Left kidney (tissue), 8 donors: ENCODE measurements at places on chromosomes 11 and 22.

GRCh38 chr11:63681321-63682065 is at the start of gene RTN3:
Gene RTN3, plus strand, starts transcription at chr11:63681500. Its CDS starts 137 bp downstream, at chr11:63681637.
- DNase-seq: peak; percentile 96

DNA sequence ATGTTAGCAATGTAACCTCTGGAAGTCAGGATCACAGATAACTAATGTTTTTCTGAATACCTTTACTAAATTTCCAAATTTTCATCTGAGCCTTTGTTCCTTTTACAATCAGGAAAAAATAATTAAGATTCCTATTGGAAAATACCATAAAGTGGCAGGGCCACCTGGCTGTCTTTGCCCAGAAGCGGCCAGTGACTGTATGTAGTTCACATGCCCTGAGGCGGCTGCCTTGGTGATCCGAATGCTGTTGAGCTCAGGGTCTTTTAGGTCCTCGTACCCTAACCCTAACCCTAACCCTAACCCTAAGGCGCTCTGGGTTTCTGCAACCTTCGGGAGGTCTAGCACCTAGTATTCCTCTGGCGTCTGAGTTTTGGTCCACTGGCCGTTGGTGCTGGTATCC is 8.5 kb upstream of the ARFGAP3 start:
- DNase-seq: no peak

DNA sequence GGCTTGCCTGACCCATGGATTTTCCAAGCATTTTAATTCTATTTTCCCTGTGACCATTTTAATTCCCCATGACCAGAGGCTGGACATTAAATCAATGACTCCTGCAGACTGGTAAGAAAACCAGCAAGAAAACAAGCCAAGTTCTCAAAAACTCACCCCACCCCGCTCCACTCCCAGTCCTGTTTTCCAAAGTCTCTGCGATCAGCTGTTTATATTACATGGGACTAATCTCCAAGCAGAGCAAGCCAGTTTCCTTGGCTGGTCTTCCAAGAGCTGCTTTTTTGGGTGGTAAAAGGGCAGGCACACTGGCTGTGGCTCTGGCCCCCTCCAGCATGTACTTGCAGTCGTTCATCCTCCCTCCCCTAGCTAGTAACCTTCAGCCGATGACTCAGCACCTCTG is 97.9 kb downstream of the RRAS2 start:
- DNase-seq: no peak

DNA sequence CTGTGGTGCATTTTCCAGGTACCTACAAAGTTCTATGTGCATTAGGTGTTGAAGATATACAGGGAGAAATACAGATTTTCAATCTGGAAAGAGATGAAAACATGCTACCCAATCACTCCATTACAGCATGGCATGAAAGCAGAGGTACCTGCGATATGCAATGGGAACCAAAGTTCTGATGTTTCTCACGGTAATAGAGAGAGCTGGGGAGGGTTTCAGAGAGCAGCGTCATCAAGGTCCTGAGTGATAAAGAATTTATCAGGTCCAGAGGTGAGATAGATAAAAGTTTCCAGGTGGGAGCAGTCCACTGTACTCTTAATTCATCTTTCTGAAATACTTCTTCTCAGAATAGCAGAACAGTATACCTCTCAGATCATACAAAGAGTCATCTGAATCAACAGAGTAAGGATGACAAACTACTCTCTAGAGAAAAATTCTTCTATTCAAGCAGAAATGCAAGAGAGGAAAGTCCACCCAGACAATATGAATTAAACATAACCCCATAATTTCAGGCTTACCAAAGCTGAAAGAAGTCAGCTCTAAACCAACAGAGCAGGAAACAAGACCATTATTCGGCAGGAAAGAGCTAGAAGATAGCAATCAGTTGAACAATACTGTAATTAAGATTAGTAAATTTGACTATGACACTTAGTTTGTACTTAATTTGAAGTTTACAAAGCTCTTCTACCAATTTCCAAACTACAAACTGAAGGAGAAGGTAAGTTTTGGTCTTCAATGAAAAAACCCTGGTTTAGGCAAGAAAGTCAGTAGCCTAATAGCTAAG is 12.8 kb downstream of the CTSC start:
- no peak for DNase-seq

- DNase-seq: no peak
Observed at GRCh38 chr22:50606946-50607658, 6.5 kb downstream of the MAPK8IP2 start.

DNA sequence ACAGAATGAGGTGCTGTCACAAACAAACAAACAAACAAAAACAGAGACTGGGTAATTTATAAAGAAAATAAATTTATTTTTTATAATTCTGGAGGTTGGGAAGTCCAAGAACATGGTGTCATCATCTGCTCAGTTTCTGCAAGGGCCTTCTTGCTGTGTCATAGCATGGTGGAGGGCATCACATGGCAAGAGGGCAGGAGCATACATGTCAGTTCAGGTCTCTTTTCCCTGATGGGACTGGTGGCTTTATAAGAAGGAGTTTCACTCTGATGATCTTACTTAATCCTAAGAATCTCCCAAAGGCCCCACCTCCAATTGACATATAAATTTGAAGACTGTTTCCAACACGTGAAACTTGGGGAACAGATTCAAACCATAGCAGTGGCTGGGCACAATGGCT is 135.7 kb downstream of the NECTIN1 start:
- no peak for DNase-seq

- no peak for DNase-seq
Observed at GRCh38 chr11:7437696-7438095, 47.6 kb upstream of the OLFML1 start.

DNA sequence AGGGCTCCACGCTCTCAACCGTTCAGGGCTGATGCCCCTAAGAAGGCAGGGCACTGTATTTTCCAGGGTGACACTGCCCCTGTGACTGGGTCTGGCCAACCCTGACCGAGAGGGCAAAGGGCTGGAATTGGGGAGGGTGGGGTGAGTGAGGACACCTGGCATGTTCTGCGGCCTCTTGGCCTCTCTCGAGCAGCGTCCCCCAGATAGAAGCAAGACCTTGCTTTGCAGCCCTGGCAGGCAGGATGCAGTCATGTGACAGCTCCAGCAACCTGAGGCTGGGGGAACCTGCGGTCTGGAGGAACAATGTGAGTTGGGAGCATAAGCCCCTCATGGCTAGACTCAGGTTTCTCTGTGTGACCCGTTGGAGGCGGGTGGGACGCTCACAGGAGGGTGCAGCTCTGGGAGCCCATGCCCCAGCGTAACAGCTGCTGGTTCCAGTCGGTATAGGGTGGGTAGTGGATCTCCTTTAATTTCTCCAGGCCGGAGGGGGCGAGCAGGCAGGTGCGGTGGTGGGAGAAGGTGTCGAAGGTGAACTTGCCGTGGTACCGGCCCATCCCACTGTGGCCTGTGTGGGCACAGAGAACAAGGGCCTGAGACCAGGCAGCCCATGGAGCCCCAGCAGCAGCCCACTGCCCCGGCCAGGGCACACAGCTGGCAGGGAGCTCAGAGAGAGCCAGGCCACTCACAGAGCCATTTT is 11.4 kb downstream of the ALDH3B2 start:
- DNase-seq: no peak

GRCh38 chr22:40635940-40636379 is 559 bp downstream of the MRTFA start:
- no peak for DNase-seq

DNA sequence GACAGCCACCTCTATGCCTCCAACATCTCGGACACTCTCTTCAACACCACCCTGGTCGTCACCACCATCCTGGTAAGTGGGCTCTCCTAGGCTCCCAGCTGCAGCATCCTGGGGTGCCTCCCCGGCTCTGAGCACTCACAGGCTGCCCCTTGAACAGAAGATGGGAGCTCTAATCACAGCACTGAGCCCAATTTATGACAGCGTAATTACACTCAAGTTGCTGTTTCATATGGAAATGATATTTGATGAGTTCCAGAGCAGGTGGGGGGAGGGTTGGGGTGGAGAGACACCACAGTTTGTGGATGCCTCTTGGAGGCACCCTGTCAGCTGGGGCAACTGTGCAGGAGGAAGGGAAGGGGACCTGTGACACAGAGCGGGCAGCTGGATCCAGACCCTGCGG is 125.3 kb upstream of the TBCEL start:
- DNase-seq: no peak

- no peak for DNase-seq
Observed at GRCh38 chr11:118102721-118103261, 16.0 kb upstream of the SMIM35 start.

DNA sequence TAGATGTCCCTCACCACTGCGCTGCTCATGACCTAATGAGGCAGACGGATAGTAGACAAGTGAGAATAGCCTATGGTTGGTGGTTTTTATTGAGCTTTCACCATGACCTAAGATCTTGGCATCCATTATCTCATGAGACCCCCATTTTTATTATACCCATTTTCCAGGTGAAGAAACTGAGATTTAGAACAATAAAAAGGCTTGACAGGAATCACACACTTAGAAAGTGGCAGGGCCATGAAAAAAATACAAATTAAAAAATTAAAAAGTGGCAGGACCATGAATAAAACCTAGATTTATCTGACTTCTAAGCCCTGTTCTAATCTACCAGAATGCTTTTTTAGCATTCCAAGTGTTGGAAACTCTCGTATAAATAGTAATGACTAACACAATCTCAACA is 1.1 kb downstream of the LRRC55 start:
- DNase-seq: no peak

GRCh38 chr11:32706985-32707741 is 87.3 kb downstream of the CCDC73 start:
- no peak for DNase-seq

DNA sequence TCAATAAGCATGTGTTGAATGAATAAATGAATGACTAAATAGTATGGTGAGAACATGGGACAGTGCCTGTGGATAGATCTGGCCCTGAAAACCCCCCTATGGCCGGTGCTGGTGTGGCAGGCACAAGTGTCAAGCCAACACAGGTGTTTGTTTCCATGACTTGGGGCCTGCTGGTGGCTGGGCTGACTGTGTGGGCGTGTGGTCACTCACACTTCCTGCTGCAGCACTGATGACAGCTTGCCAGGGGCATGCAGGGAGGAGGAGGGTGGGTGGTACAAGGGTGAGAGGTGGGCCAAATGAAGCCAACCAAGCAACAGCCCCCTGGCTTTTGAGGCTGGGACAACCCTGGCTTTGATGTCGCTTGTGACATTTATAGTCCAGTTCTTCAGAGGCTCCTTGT is 30.3 kb upstream of the ABCC8 start:
- DNase-seq: no peak

GRCh38 chr11:3920148-3920852 is 64.8 kb downstream of the STIM1 start:
- no peak for DNase-seq

- no peak for DNase-seq
Observed at GRCh38 chr11:7612661-7613393, 60.5 kb downstream of the CYB5R2 start.

GRCh38 chr11:57497303-57498247 is 17.9 kb downstream of the SLC43A1 start:
- DNase-seq: no peak

- DNase-seq: no peak
Observed at GRCh38 chr11:115696563-115696962, 192.3 kb upstream of the CADM1 start.

DNA sequence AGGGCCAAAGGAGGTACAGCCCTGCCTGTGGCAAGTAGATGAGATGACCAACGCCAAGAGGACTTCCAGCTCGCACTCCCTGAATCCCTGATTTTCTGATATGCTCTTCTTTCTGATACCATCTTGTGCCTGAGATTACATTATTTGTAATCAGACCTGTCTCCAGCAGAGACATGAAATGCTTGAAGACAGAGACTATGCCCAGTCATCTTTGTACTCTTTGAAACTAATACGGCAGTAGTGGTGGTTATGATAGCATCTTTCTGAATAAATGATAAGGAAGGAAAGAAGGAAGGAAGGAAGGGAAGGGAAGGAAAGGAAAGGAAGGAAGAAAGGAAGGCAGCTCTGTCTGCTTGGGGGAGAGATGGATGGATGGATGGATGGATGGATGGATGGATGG is 27.8 kb downstream of the IL10RA start:
- DNase-seq: no peak

DNA sequence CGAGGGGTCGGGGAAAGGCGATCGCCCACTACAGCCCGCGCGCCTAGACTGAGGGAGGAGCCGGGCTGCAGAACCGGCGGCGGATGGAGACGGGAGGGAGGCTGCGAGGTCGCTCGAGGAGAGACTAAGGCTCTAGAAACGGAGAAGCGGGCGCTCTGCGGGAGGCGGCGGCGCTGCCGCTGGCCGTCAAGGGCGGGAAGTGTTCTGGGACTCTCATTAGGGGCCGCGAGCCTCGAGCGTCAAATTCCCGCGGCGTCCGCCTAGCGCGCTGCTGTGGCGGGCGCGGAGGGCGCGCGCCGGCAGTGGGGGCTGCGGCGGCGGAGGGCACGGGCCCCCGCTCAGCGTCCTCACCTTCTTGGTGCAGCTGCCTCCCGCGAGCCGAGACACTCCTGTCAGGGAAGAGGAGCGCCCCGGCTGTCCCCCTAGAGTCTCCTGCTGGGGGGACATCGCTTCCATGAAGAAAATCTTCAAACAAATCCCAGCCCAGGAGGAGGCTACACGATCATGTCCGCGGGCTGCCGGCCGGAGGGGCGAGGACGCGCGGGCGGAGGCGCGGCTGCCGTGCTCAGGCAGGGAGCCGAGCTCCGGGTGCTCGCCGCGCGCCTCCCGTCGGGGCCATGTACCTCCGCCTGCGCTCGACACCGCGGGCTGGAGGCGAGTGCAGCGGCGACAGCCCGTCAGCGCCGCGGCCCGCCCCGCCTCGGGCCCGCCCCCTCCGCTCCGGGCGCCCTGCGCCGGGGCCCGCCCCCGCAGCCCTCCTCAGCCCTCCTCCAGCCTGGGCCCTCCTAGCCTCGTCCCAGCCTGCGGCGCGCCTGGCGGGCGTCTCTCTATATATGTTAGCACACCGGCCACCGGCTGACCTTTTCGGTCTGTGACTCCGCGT is at the start of gene ARHGAP20:
Gene ARHGAP20, minus strand, starts transcription at position 662 of the 883 bp plus-strand sequence. Its CDS starts 206 bp downstream, at position 456.
- peak; percentile 52 for DNase-seq

DNA sequence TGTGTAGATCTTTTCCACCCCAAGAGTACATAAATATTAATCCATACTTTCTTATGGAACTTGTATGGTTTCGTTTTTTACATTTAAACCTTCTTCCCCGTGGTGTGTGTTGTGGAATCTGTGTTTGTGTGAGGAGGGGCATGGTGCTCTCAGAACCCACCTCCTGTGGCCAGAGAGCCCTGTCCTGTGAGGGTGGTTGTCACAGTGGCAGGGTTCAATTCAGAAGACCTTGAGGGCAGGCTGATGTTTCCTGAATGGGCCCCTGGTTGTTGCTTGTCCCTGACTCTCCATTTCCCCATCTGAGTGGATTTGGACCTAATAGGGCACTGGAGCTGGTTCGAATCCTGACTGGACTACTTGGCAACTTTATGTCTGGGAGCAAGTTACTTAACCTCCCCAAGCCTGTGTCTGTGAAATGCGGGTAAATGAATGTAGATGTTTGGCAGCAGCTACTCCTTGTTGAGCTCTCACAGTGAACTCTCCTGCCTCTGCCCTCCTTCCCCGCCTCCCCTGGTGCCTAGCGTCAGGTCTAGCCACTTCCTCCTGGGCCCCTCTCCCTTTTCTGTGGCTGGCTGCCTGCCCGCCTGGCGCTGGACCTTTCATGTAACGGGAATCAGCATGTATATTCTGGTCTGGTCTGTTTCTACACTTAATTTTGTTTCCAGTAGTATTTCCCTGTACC is 7.3 kb downstream of the NEAT1 start:
- DNase-seq: no peak

- no peak for DNase-seq
Observed at GRCh38 chr11:48001438-48002021, 21.2 kb downstream of the PTPRJ start.
